ENCODE measurements at places on chromosomes 3 and 15. TPM values are rescaled to one million over a fixed set of nuclear protein-coding genes. Genes with fewer than 3 reads are reported as not detected.

DNA sequence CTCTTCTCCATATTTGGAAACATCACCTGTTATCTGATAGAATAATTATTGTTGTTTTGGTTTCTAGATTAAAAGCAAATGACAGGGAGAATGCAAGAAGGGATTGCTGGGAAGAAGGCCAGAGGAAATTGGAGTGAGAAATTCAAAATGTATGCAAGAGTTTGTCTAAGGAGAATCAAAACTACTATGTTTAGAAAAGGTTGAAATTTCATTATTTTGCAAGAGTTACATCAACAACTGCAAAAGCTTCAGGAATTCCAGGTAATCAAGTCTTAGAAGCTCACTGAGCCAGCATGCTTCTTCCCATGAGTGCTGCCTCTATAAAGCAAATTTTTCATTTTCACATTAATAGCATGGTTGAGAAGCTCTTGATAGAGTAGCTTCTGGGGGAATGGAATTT, 177.2 kb upstream of the GBE1 start:
- DNase-seq = no peak

DNA sequence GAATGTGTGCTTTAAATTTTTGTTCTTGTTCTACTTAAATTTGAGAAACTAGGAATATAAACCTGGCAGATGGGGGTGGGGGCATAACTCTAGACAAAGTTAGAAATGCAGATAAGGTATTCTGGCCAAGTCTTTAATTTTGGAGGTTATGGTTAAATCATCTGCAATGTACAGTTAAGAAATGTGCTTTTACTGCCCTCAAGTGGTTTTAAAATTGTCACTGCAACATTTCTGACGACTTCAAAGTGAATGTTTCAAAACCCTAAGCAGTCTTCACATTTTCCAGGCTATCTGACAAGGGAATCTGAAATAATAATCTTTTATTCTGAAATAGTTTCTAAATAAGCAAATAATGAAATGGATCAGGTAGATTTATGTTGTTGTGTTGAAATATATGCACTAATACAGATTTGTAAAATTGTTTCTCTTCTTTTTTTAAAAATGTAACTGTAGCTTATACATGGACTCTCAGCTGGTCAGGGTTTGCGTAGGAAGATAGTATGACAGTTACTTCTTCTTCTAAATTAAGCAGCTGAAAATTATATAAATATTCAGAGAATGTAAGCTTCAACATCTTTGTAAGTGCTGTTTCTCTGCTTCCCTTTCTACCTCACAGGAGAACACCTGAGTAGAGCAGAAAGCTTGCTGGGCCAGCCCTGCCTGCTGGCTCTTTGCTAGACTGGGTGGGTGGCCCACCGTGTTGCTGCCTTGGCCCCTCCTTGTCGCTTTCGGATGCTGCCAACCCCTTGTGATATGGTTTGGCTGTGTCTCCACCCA, 45.0 kb downstream of the SUCNR1 start:
- peak; percentile 72 for DNase-seq

IGDCC3 gene
- total RNA-seq = not detected

DNA sequence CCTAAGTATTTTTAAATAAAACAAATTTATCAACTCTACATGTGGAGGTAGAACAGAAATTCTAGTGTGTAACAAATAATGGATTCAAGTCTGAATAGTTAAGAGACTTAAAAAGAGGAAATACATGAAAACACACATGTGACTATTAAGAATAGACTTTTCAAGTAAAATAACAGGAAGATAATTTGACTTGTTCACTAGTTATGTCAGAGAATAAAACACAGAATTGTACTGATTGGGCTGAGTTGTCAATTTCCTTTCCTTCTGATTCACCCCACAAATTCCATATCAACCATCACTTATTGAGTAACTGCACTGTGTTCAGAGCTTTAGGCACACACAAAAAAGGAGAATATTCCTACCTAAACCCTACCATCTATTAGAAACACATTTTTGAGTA, 557.2 kb downstream of the TUSC7 start:
- peak; percentile 12 for DNase-seq

DNA sequence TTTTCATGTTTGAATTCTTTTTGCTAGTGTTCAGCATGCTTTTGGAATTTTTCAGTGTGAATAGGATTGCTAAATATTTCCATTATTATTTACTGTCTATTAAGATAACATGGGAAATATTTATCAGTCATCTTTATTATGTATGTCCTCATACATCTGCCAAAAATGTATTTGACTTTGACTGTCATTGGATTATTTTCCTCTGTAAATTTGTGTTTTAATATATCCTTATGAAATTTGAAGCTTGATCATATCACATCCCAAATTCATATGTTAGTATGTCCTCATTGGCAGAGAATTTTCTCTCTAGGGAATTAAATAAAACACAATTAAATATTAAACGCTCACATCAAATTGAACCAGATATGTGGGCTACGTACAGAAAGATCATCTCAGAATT, 32.3 kb upstream of the TRPC1 start:
- no peak for DNase-seq

DNA sequence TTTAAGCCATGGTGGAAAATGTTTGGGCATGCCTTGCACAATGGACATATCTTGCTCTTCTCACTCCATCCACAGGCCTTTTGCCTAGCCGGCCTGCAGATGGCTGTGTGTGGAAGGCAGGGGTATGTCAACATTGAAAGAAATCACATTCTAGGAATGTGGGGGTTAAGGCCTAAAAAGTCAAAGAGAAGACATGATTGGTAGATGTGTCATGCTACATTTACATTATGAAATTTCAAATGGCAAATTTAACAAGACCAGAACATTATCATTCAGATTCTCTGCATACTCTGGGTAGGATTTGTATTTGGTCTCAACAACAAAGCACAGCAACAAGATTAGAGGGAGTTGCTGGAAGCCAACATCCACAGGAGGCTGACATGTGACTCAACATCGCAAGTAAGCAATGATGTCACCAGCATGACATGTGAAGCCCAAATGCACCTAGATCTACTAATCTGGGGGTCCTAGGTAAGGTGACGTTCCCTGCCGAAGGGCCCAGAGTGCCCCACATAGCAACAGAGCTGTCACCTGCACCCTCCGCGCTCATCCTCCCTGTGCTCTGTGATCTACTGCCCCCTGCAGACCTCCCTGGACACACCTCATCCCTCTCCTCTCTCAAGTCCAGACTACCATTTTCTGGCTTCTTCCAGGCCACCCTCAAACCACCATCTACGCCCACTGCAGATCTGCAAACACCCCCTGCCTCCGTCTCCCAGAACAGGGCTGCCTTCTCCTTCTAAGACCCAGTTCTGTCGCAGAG, 39.4 kb downstream of the CLDN18 start:
- no peak for DNase-seq

- no peak for DNase-seq
Measured at GRCh38 chr15:70348226-70348543, 250.5 kb upstream of the TLE3 start.

ACAN gene
- not detected for total RNA-seq

DNA sequence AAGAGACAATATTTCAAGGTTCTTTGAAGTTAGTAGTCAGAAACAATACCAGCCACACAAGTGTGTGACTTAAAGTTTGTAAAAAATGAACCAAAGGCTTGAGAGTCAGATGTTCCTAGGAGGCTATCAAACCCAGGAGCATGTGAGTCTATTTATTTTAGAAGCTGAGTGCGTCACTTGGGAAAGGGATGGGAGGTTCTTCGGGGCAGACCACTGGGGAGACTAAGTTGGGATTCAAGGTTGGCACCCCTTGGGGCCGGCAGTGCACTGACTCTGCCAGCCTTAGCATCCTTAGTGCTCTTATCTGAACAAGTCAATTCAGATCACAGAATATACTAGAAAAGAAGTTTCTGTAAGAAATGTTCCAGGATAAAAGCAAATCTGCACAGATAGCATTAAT, 50.1 kb upstream of the POLR2M start:
- no peak for DNase-seq

Data from endothelial cell of umbilical vein (primary cell).